AG08395 (cell line): ENCODE measurements at places on chromosomes 16 and 17.

DNA sequence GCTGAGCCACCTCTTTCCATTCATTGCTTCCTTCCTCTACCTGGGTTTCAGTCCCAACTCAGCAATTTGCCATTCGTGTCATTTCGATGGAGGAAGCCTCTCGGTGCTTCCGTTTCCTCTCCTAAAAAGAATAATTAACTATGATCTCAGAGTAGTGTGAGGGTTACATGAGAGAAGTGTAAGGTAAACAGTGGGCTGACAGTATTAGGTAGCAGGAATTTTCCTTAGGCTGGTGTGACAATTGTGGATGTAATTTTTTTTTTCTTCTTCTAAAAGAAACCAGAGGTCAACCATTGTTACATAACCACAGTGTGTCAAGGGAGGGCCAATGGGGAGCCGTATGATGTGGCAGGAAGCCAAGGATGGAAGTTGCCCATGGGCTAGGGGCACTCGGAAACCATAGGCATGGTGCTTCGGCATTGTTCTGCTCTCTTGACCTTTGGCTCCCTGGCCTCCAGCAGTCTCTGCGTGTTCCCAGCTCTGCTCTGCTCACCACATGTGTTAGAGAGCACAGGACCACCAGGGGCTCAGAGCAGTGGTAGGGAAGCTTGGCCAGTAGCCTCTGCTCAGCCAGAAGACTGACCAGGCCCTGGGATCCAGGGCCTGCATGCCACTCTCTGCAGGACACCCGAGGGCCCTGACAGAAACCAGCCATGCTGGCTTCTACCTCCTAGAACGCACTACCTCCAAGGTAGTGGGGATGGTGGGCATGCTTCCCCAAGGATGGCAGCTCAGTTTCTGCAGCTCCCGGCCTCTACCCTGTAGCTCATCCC, 2.0 kb upstream of the TOP2A start:
- no peak for DNase-seq

DNA sequence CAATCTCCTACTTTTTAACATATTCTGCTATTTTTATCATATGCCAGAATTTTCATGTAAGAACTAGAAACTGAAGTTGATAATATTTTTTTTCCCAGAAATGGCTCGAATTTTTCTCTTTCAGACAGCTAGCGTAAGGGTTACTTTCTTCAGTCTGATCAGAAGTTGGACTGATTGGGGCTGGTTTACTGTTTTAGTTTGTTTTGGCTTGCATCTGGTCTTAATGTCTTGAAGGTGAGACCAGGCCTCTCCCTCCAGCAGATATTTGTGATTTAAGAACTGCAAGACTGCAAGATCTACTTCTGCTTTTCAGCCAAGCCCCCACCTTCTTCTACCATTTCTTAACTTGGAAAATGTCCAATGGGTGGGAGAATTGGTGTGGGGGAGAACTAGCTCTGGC, 266.4 kb downstream of the HAPSTR1 start:
- DNase-seq = no peak

DNA sequence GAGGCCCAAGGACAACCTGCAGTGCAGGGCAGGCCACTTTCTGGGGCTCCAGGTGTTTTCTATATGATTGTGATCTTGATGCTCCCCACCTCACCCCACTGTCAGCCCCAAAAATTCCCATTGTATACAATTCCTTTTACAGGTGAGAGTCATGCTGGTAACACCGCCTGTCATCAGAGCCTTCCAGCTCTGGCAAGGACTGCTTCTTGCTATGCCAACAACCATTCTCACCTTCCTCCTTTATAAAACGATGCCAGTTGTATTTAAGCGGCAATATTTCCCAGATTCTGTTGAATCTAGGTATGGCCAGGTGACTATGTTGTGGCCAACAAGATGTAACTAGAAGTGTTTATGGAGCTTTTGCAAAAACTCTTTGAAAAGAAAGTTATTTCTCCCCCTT, 30.4 kb upstream of the CALB2 start:
- no peak for DNase-seq

DNA sequence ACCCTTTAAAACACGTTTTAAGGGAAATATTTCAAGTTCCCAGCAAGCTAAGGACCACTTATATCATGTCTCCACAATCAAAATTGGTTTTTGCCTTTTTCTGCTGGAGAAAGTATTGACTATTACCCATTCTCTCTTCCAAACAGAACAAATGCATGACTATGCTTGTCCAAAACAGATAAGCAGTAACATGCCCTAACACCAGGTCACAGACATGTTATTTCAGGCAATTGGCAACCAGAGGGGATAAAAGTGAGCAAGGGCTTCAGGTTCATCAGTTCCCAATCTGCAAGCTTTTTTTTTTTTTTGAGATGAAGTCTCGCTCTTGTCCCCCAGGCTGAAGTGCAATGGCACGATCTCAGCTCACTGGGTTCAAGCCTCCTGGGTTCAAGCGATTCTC, 15.0 kb downstream of the SKA2 start:
- no peak for DNase-seq

DNA sequence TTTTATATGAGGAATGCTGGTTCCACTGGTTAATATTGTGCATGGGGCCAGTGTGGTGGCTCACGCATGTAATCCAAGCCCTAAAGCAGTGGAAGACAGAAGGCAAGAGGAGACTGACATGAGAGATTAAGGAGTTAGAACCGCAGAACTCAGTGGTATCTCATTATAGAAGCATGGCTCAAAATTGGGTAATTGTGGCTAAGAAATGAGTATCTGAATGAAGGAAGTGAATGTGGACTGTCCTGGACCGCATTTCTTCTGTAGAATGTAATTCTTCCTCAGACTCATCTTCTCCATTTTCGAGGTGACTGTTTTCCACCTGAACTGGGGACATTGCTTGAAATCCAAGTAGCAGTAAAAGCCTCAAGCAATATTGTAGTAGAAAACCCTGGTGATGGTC, 42.6 kb upstream of the CDR2 start:
- DNase-seq = no peak

DNA sequence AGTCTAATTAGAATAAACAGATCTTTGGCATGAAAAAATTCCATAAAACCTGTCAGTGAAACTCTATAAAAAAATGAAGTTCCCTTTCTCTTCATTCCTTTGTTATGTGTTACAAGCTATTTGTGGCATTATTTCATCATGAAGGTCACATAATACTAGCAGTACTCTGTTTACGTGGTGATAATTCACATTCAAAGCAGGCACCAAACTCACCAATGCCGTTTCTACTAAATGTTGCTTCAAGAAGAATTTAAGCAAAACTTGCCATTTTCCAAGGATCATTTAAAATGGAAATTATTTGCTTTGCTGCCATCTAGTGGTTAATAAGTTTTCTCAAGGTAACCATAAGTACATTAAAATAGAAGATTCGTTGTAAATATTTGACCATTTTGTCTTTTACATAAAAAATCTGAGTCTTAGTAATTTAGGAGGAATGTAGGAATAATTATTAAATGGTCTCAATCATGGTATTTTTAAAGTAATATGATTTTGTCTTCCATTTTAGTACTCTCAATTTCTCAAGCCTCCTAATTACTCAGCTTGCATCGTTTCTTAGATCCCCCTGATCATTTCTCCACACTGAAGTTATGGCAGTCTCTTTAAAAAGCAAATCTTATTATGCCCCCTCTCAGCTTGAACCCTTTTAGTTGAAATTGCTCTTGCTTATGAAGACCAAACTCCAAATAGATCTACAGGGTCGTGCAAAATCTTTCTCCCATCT, 80.8 kb downstream of the OMG start:
- peak; percentile 68 for DNase-seq

GRCh38 chr16:89195521-89196171, 4.7 kb downstream of the SLC22A31 start:
- DNase-seq = no peak

GRCh38 chr17:82956726-82957468, 117.1 kb upstream of the ZNF750 start:
- DNase-seq = no peak

GRCh38 chr17:67139784-67140665, 95.7 kb downstream of the CACNG1 start:
- DNase-seq = no peak

- peak; percentile 90 for DNase-seq
These were observed 36.7 kb downstream of the STAT5A start for GRCh38 chr17:42325026-42325425.

- no peak for DNase-seq
These were observed 47.0 kb upstream of the CDRT4 start for GRCh38 chr17:15514469-15514868.

GRCh38 chr16:4538350-4539235, at the start of gene CDIP1:
Gene CDIP1, minus strand, starts transcription at chr16:4538773. Its CDS starts 24,643 bp downstream, at chr16:4514130.
- DNase-seq = peak; percentile 95

DNA sequence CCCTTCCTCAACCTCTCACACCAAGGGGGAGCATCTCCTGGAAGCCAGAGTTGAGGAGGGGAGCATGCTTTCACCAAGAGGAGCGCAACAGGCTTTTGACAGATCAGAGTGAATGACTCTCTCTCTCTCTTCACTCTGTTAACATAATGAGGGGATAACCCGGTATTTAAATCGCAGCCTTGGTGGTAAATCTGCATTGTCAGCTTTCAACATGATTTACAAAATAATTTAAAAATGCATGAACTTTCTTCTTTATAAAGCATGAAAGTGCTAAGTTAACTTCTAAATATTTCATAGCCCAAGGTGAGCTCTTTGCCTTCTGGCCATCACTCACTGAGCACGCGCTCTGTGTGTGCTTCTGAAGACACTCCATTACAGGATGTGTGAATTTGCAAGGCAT, 61.8 kb downstream of the TMEM114 start:
- no peak for DNase-seq

GRCh38 chr17:4583206-4583605, 1.1 kb upstream of the SMTNL2 start:
- DNase-seq = no peak

- peak; percentile 81 for DNase-seq
These were observed 260.4 kb upstream of the TBX2 start for GRCh38 chr17:61139219-61139618.

- DNase-seq = no peak
These were observed 201.5 kb downstream of the KCNJ2 start for GRCh38 chr17:70370816-70371215.

GRCh38 chr17:50972577-50972976, 106.4 kb upstream of the TOB1 start:
- no peak for DNase-seq

- peak; percentile 19 for DNase-seq
These were observed 306.0 kb upstream of the CCL2 start for GRCh38 chr17:33949100-33949499.

DNA sequence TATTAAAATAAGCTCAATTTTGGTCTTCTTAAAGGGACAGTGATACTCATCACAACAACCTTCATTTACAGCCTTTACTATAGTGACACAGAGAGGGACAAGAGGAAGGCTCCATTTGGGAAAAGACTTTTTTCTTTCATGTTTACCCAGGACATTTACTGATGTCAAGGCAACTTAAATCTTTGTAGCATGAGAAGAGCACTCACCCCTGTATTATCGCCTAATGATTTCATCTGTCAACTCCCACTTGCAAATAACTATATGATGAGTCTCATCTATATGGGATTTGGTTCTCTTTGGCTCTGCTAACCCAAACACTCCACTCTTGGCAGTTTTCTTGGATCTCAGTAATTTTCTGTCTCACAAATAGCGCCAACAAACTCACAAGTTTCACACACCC, 24.1 kb downstream of the BLMH start:
- DNase-seq = no peak

GRCh38 chr16:23006380-23006779, 142.9 kb downstream of the USP31 start:
- DNase-seq = no peak

DNA sequence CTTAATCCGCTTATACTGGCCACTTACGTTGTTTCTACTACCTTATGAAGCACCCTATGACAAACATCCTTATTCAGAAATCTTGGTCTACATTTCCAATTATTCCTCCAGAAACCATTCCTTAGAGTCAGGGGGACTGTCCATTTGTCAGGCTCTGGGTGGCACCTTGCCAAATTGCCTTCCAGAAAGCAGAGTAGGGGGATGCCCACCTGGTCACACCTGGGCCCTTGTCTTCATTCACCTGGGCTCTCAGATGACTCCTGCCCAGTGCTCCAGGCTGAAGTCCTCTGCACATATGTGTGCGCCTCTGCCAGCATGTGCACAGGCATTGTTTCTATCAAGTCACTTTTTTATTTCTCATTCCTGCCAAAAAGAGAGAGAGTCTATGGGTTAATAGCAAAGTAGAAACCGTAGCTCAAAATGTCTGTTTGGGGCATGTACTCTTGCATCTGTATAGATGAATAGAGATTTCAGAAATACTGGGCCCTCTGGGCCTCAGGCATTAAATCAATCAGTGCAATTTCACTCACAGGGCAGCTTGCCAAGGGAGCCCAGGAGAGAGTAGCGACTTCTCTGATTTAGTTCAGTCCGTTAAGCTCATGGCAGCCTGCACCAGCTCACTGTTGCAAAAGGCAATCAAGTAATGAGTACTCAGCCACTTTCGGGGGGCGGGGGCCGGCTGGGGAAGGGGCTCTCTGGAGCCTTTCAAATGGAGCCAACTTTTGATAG, 104.7 kb downstream of the SOCS1 start:
- no peak for DNase-seq

GRCh38 chr17:3531266-3532101, 26.1 kb downstream of the TRPV3 start:
- DNase-seq = no peak

- DNase-seq = peak; percentile 86
These were observed at the start of gene MYCBPAP for GRCh38 chr17:50507871-50508572. Gene MYCBPAP, plus strand, starts transcription at chr17:50508439. Its CDS starts 236 bp downstream, at chr17:50508675.

DNA sequence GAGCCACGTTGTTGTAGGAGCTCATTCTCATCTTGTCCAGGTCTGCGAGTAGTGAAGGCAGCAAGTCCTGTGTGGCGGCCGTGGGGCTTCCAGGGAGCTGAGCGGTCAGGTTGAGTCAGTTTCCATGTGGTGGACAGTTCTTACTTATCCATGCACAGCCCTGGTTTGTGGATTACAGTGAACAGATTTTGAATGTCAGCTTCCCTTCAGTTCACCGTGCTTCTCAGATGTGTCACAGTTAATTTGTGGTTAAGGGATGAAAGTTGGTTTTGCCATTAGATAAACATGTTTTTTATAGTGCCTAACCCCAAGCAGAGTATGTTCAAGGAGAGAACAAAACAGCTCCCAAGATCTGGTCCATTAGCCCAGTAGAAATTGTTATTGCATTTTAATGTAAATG, 103.1 kb downstream of the RPTOR start:
- DNase-seq = peak; percentile 76

GRCh38 chr16:54248863-54249710, 37.5 kb downstream of the IRX3 start:
- DNase-seq = no peak

GRCh38 chr17:69884846-69885245, 190.2 kb upstream of the KCNJ16 start:
- no peak for DNase-seq
